ENCODE measurements at places on chromosomes 2 and 18. TPM values are rescaled to one million over a fixed set of nuclear protein-coding genes. Genes with fewer than 3 reads are reported as not detected.

DNA sequence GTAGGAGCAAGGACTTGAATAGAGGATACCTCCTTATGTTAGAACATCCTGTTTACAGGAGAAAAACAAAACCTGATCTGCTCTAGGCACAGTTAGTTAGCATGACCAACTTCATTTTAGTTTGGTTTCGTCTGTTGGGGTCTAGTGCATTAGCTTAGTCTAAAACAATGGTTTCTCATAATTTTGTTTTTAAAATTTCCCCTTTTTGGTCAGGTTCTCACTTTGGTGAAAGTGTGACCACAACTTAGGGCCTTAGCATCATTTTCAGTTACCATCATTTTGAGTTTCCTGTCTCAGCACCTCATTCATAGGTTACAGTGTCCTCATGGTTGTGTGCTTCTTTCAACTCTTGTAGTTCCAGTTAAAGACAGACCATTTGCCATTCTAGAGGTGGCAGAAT lies 1277.0 kb upstream of the SLC39A10 start:
- DNase-seq, result no peak

DNA sequence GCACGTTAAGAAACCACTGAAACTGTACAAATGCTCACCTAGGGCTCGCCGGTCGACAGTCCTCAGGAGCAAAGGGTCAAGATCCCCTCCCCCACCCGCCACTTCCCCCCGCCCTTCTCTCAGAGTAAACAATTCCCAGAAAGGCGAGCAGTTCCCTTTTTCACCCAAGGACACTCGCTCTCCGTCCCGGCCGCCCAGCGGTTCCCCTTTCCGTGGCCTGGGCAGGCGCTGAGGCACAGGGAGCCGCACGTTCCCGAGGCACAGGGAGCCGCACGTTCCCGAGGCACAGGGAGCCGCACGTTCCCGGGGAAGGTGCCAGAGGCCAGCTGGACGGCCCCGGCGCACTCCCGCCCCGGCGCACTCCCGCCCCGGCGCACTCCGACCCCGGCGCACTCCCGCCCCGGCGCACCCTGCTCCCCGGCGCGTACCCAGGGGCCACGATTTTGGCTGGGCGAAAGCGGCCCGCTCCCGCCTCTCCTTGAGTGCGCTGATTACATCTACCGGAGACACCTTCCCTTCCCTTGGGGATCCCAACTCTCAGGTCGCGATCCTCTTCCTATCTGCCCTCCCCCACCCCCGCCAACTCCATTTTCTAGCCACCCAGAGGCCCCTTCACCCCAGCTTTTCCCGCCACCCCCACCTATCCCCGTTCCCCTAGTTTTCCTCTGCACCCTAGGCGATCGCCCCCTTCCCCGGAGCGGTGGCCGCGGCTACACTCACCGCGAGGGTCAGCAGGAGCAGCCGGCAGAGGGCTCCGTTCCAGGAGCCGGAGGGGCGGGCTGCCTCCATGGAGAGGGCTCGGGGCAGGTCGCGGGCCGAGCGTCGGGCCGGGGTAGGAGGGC lies 817 bp downstream of the DSC2 start:
- DNase-seq, result no peak

DNA sequence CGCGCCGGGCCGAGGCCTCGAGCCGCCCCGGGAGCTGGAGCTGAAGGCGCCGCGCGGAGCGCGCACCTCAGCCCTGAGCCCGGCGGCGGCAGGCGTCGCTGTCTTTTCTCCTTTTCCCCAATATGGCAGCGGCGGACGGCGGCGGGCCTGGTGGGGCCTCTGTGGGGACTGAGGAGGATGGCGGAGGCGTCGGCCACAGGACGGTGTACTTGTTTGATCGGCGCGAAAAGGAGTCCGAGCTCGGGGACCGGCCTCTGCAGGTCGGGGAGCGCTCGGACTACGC lies 369 bp downstream of the SMCHD1 start:
- DNase-seq, result no peak

- no peak for DNase-seq
Measured at GRCh38 chr18:72672364-72673184, 128.4 kb upstream of the CBLN2 start.

DNA sequence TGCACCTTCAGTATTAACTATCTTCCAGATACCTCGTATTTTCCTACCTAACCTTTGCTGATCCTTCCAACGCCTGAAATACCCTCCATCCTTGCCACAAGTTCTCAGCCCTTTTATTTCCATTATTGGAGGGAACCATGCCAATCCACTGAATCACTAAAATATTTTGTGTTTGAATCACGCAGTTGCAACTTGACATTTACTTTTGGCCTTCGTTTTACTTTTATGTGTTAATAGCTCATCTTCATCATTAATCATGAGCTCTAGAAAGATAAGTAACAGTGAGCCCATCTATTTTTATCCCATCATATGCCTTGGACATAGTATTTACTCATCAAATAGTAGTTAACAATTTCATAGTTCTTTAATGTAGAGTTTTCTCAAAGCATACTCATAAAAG lies 463.2 kb downstream of the THSD7B start:
- no peak for DNase-seq

- no peak for DNase-seq
Measured at GRCh38 chr2:169023161-169023560, 8.0 kb downstream of the ABCB11 start.

GRCh38 chr2:7014174-7014640 lies 97.0 kb downstream of the RNF144A start:
- DNase-seq, result no peak

GRCh38 chr18:41974796-41975201 lies 19.8 kb downstream of the PIK3C3 start:
- no peak for DNase-seq

- no peak for DNase-seq
Measured at GRCh38 chr2:224038049-224038829, 847 bp downstream of the SERPINE2 start.

GRCh38 chr2:84386336-84387040 lies 72.6 kb downstream of the SUCLG1 start:
- no peak for DNase-seq

- no peak for DNase-seq
Measured at GRCh38 chr2:127826047-127826446, 15.1 kb upstream of the WDR33 start.

GRCh38 chr2:69509011-69509749 lies 71.9 kb upstream of the NFU1 start:
- DNase-seq, result no peak

- DNase-seq, result peak; percentile 72
Measured at GRCh38 chr2:138395565-138396306, 105.8 kb upstream of the SPOPL start.

- DNase-seq, result peak; percentile 23
Measured at GRCh38 chr2:234218266-234219045, 168.0 kb downstream of the SPP2 start.

GRCh38 chr2:176085120-176085788 lies 1.5 kb upstream of the EVX2 start:
- DNase-seq, result no peak

- no peak for DNase-seq
Measured at GRCh38 chr18:27824841-27825681, 351.9 kb downstream of the CDH2 start.

GRCh38 chr2:73979021-73979420 lies 5.7 kb upstream of the TET3 start:
- no peak for DNase-seq

DNA sequence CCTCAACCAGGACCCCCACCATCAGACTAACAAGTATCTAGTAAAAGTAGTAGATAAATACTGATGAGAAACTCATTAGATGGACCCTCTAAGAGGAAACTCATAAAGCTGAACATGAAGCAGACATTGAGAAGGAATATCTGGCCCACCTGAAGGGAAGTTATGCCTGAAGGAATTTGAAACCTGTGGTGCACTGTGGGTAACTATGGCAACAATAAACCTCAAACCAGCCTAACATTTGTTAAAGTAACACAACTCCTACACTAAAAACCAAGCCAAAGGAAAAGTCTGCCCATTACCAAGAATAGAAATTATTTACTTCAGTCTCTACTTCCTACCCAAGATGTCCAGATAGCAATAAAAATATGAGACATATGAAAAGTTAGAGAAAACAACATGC lies 43.4 kb downstream of the KIAA1328 start:
- no peak for DNase-seq

GRCh38 chr2:20524412-20525040 lies 77.7 kb downstream of the RHOB start:
- DNase-seq, result no peak

GRCh38 chr2:146540271-146540932 lies 1304.4 kb upstream of the ACVR2A start:
- DNase-seq, result no peak

DNA sequence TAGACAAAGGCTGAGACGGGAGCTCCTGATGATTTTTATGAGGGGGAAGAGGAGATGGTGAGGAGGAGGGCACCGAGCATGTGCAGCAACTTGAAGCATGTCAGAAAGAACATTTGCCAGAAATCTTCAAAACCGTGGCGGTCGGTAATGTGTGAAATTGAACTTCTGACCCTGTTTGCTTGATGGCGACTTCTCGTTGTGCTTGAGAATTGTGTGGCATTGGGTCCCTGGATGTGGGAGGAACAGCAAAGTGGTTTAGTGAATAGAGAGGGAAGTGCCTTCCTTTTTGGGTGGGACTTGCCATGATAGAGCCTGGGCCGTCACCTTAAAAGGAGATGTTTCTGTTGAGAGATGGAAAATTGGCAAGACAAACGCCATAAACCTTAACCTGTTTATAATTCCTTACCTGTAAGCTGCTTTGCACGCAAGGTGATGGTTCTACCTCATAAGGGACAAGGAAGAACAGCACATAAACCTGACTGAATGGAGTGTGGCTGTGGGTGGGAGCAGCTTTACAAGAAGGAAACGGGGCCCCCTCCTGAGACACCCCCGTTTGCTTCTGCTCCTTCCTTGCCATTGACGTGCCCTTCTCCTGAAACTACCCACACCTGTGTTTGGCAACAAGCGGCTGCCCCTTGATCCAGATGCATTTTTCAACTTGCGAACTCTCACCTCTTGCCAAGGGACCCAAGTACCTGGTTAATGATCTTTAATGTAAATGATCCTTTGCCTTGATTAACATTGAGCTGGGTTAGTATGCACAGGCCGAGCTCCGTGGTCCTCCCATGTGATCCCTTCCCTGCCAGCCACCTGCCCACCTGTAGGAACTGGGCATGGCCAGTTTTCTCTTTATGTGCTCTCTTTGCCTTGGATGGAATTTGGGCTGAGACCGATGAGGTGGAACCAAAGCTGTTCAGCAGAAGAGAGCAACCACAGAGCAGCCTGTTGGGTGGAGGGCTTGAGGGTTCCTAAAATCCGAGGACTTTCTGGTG lies 153.2 kb downstream of the NEDD4L start:
- DNase-seq, result no peak

DNA sequence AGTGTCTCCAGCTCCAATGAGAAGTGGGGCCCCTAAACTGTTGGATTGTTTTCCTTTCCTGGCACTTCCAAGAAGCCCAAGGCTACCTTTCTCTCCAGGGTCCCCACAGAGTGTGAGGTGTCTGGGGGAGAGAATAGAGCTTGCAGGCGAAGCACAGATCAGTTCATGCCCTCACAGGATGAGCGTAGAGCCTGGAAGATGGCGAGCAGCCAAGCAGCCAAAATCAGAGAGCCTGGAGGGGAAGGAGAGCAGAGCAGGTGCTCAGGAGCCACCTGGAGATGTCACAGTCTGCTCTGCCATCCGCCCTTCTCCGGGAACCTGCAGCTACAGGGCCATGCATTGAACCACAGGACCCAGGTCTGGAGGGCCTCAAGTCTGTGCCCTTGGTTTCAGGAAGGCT lies 54.7 kb upstream of the TCF7L1 start:
- no peak for DNase-seq

DNA sequence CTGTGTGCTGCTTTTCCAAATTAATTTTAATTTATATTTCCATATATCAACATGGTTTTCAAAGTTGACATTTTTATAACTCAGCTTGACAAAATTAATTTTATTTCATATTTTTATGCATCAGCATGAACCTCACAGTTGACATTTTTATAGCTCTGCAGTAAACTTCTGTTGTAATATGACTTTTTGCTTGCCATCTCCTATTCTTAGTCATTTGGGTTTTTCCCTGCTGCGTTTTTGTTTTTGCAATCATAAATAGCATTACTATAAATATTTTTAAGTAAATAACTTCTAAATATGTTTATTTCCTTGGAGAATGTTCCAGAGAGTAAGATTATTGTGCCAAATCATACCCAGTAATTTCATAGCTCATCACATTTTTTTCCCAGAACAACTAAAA lies 21.0 kb upstream of the L3MBTL4 start:
- no peak for DNase-seq

DNA sequence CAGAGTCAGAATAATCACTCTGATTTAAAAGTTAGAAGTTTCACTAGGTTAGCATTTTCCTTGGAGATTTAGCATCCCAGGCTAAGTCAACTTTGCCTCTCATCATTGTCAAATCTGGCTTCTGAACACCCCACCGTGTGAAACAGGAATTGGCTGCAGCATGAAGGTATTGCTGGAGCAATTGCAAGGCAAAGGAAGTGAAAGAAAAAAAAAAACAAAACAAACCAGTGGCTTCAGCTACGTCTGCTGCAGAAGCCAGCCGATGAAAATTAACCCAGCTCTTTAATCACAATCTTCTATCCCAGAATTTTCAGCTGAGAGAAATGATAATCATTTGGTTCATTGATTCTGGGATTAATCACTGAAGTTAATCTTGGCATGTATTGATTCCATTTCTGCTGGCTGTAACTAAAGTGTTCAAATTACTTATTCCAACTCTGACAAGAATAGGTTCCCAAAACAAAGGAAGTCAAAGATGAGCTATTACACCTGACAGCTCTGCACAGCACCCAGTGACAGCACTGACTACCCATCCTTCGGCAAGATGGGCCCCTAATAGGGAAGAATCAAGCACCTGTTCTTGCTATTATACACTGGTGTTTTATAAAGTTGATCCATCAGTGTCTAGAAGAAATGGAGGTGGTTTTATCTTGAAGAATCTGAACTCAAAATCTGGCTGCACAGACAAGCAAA lies 42.7 kb upstream of the REG3G start:
- DNase-seq, result no peak

- no peak for DNase-seq
Measured at GRCh38 chr18:62001396-62001795, 108.6 kb upstream of the RNF152 start.

- no peak for DNase-seq
Measured at GRCh38 chr2:168211664-168212163, 35.7 kb downstream of the STK39 start.

- no peak for DNase-seq
Measured at GRCh38 chr2:143702931-143703330, 573.7 kb downstream of the ARHGAP15 start.

REG3A gene
- total RNA-seq, result not detected

MPPE1 gene
- 32.5 TPM for total RNA-seq

KCNIP3 gene
- 10.4 TPM for total RNA-seq

MATN3 gene
- 9.7 TPM for total RNA-seq

DIS3L2 gene
- total RNA-seq, result 31.6 TPM

ACMSD gene
- total RNA-seq, result 0.29 TPM

SLC38A11 gene
- total RNA-seq, result not detected

RGPD4 gene
- not detected for total RNA-seq

QPCT gene
- total RNA-seq, result 26.4 TPM

All from epithelial cell of proximal tubule (primary cell).